ENCODE measurements at places on chromosomes 4 and X. TPM values are rescaled to one million over a fixed set of nuclear protein-coding genes. Genes with fewer than 3 reads are reported as not detected.

The C4orf33 gene
- 12.2 TPM for total RNA-seq

The GAB1 gene
- total RNA-seq: 33.5 TPM

The PPP4R3C gene
- total RNA-seq: not detected

GRCh38 chr4:7371210-7371941, 63.4 kb downstream of the PSAPL1 start:
- H3K4me3 ChIP-seq: no peak overlapping the region
- no peak overlapping the region for H3K27ac ChIP-seq
- H3K36me3 ChIP-seq: no peaks in the 10 kb centered on the region
- DNase-seq: no peak
- H3K27me3 ChIP-seq: peaks cover 10% of the 10 kb centered on the region
- H3K4me1 ChIP-seq: no peaks in the 10 kb centered on the region

DNA sequence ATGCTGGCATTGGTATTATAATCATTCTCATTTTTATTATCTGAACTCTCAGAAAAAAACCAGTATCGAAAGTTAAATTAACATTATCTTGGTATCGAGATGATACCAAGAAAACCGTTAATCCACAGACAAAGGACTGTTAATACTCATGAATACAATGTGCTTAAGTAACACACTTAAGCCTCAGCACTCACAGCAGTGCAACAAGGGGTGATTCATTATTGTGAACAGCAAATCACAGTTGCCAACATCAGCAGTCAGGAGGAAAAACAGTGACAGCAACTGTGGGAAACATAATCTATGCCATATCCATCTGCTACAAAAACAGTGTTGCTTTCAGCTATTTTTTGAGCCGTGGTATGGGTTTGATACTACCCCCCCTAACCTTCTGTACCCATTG, 210.9 kb upstream of the ATOH1 start:
- no peaks in the 10 kb centered on the region for H3K4me1 ChIP-seq
- H3K27me3 ChIP-seq: no peaks in the 10 kb centered on the region
- no peak overlapping the region for H3K4me3 ChIP-seq
- H3K27ac ChIP-seq: no peak overlapping the region
